ENCODE measurements at places on chromosomes 13 and 19.

- no peak for DNase-seq
Measured at GRCh38 chr19:5948752-5949564, 29.0 kb downstream of the RANBP3 start.

GRCh38 chr19:8306235-8307054 lies 1.7 kb downstream of the CD320 start:
- no peak for DNase-seq

GRCh38 chr19:47660435-47660832 lies 51.5 kb downstream of the BICRA start:
- DNase-seq, result no peak

GRCh38 chr19:38316477-38317067 lies 825 bp upstream of the YIF1B start:
- no peak for DNase-seq

DNA sequence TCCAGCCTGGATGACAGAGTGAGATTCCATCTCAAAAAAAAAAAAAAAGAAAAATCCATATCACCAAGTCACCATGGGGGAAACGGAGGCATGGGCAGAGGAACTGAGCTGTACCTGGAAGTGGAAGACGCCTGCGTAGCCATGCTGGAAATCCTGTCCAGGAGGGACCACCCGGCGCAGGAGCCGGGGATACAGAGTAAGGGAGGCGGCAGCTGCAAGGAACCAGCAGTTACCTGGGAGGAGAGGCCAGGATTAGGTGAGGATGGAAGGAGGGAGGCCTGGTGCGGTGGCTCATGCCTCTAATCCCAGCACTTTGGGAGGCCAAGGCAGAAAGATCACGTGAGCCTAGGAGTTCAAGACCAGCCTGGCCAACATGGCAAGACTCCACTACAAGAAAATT lies 2.0 kb downstream of the CAPN12 start:
- DNase-seq, result no peak

DNA sequence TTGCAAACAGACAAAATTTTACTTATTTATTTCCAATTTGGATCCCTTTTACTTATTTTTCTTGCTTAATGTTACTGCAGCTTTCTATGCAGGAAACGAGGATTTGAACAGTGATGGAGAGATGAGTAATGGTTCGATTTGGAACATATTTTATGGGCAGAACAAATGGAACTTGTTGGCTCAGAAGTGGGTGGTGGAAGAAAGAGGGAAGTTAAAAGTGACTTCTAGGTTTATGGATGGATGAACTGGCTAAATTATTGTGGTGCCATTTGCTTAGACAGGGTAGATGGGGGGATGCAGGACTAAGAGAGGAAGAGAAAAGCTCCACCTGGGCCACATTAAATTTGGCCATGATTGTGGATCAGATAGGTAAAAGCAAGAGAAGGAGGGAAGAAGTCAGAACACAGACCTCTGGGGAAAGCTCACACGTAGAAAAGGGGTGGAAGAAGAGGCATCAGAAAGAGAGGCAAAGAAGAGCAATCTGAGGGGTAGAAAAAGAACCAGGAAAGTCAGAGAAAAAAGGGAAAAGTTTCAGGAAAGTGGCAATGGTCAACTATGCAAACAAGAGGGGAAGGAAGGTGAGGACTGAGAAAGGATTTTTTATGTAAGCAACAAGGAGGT lies 768 bp upstream of the CYSLTR2 start:
- no peak for DNase-seq

DNA sequence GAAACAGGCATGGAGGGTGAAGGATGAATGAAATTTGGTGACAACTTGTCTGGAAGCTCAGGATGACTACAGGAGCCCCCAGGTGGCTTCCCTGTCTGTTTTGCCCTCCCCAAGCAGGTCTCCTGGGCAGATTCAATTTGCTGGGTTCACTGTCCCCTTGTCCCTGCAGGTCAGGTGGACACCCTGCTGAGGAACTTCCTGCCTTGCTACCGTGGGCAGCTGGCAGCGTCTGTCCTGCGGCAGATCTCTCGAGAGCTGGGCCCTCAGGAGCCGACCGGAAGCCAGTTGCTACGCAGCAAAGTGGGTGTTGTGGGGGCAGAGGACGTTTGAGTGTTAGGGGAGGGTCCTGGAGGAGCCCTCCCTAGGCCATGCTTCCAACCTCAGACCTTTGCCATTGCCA lies 19.1 kb downstream of the PGLS start:
- no peak for DNase-seq

- no peak for DNase-seq
Measured at GRCh38 chr19:46776927-46777911, 11.2 kb downstream of the SLC1A5 start.

DNA sequence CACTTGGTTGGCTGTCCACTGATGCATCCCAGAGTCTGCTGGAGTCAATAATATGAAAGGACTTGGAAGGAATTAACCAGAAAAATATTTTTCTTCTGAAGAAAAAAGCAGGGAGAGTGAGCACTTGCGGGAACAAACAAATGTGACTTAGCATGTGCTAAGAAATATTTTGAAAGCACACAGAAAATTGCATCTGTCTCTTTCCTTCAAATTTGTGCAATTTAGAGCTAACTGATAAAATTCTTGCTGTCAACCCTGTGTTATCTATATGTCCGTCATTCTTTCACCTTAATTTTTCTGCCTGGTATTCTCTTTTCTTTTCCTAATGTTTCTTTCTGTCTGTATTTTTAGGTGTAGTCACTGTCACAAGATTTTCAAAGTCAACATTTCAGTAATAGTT lies 852.6 kb downstream of the PCDH9 start:
- DNase-seq, result no peak

DNA sequence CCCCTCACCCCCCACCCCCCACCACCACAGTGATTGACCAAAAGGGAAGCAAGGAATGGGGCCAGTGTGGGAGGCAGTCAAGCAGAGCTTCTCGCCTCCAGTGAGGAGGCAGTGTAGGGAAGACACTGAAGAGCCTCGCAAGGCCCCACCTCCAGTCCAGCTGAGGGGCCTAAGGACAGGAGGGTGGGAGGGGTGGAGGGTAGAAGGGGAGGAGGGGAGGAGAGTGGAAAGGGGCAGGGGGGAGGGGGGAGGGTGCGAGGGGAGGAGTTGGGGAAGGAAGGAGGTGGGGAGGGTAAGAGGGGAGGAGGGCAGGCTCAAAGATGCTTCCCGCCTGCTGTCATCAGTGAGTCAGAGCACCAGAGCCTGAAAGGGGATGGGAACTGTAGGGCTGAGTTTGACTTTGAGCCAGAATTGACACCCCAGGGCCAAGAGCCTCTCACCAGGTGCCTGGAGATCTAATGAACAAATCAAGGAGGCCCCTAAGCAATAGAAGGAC lies 786.2 kb downstream of the UQCRFS1 start:
- no peak for DNase-seq

DNA sequence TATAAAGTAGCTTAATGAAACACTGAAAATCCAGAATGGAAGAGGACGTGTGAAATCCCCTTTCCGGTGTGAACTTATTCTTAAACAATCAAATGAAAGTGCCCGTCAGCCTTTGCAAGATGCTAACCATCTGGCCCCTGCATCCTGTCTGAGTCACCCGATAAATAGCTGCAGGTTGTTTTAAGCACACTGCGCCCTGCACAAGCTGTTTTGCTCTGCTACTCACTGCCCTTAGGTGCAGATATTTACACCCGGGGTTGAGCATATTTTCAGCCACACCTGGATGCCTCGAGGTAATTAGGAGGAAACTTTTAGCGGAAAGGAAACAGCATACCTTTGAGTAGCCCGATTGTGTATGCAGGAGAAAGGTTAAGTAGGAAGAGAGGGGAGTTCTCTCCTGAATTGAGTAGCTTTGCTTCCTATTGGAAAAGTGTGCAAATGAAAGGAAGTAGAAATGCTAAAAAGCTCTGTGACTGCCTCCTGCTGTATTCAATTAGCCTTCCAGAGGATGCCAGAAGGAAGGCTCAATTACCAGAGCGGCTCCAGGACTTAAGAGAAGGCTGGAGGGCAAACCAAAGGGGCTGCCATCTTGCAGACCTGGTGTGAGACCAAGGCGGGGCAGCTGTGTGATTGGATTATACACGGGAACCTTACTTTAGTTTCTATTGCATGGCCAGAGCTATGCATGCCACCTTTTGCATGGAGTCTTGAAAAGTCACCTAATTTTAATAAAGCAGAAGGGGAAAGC lies 42.5 kb downstream of the IRS2 start:
- DNase-seq, result no peak

All from stimulated activated CD4-positive, alpha-beta T cell treated with anti-CD3 and anti-CD28 coated beads, Interleukin-1b, Interleukin-23, amount 100 ng/mL, for 4 hours (primary cell).